ENCODE measurements at places on chromosomes 13 and 19. TPM values are rescaled to one million over a fixed set of nuclear protein-coding genes. Genes with fewer than 3 reads are reported as not detected.
A peak's percentile ranks its signal among the peaks of the same experiment; 100 is the strongest.

The LYPD3 gene
- total RNA-seq, result 4.1 TPM

The PCDH9 gene
- total RNA-seq, result 0.77 TPM

The GMIP gene
- 18.1 TPM for total RNA-seq

The NPAS1 gene
- 9.0 TPM for total RNA-seq

The SIGLEC12 gene
- not detected for total RNA-seq

The RGL3 gene
- 40.9 TPM for total RNA-seq

The IL17D gene
- total RNA-seq, result 0.56 TPM

DNA sequence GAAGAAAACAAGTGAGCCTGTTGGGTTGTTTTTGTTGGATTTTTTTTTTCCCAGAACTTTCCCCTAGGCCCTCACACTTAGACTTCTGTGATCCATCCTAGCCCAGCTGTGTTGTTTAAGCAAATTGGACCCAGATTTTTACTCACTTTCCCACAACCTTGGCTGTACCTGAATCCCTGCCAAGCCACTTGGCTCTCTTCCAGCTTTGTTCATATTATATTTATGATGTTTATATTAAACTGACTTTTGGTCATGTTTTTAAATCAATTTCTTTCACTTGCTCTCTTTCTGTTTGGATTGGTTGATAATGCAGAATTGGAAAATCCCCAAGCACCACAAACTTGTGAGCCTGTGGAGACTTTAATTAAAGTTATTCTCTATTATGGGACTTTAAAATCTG, 16.6 kb downstream of the OLFM4 start:
- DNase-seq, result no peak

GRCh38 chr13:33340631-33341030, 55.1 kb upstream of the STARD13 start:
- no peak for DNase-seq

- DNase-seq, result peak; percentile 76
Observed at GRCh38 chr13:106534639-106535551, 567 bp downstream of the EFNB2 start.

- peak; percentile 57 for DNase-seq
Observed at GRCh38 chr19:46133101-46133627, 8.7 kb upstream of the IGFL3 start.

DNA sequence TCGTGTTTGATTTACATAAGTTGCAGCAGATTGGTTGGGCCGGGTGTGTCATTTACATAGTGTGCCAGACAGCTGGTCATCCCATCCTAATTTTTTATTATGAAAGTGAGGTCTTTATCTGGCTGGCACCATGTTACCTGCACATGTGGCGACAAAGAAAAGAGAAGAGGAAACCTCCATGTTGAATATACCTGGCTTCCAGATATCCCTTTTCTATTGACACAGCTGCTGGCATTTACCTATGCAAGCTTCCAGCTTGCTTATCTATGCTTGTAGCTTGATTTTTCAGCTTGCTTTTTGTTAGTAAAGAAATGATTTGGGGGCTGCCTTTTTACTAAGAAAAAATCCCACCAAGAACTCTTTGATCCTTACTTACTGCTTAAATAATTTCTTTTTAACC, 681.3 kb upstream of the SLITRK1 start:
- no peak for DNase-seq

- no peak for DNase-seq
Observed at GRCh38 chr13:98429977-98430736, 146.8 kb downstream of the STK24 start.

DNA sequence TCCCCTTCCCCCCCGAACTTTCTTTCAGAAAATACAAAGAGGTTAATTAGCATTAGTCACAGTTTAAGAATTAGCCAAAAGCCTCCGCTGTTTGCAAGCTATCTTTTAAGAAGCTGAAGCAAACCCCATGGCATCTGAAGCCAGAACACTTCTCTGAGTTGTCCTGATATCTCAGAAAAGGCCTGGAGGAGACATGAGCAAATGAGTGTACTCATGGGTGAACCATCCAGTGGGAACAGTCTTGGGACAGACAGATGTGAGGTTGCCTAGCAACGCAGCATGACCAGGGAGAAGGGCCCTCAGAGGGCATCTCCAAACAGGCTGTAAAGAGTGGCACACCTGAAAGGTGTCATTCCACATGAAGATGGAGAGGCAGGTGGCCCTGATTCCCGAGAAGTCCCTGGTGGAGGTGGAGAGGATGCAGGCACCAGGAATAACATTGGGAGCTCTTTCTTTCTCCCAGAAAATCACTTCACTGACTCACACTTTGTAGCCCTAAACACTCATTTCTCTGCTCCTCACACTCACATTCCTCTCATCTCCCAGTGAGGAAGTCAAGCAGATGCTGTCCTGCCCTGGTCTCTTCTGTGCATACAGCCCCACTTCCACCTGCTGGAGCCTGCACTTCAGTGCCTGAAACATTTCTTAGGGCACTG, 87.0 kb upstream of the TSHZ3 start:
- peak; percentile 24 for DNase-seq

GRCh38 chr19:55457683-55458457, 3.6 kb downstream of the ISOC2 start:
- no peak for DNase-seq

DNA sequence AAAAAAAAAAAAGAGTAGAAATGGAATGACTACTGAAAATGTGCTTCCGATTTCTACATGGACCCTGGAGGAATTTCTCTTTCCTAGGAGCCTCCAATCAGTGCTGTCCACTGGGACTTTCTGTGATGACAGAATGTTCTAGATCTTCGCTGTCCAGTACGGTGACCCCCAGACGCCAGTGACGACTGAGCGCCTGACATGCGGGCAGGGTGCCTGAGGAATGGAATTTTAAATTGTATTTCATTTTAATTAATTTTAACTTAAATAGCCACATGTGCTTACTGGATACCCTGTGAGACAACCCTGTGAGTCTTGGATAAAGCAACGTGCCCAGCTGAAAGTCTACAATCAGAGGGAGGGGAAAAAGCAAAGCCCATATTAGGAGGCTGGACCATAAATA, 4.1 kb upstream of the TLE6 start:
- DNase-seq, result no peak

DNA sequence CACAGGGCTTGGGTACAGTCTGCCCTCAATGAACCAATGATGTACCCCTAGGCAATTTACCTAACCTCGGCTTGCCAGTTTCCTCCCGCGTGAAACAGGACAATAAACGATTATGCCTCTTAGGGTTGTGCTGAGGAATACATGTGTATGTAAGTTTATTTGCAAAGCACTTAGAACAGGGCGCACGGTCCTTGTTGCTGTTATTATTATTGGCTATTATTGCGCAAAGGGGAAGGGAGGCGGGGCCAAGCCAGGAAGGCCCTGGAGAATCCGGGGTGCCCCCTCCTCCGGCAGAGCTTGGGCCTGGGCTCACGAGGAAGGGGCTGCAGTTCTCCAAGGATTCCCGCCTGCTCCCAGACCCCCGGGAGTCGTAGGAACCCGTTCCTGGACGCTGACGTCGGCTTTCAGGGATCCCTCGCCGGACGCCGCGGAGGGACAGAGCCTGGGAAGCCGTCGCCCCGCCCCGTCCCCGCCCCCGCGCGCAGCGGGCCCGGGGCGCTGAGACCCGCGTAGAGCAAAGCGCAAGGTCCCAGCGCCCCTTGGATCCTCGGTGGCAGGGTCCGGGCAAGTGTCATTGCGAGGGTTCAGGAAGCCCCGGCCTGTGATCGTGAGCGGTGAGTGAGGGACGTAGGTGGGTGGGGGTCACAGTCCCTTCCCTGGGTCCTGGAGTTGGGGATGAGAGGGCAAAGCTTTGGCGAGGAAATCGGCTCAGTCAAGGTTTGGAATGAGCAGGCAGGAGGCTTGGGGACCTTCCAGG, at the start of gene TMEM91:
TSS of gene TMEM91 (plus strand) at position 293 of the 757 bp plus-strand sequence. CDS start 1,777 bp downstream, outside the sequence.
- DNase-seq, result peak; percentile 85

- DNase-seq, result no peak
Observed at GRCh38 chr13:43227721-43228120, 204.3 kb downstream of the DNAJC15 start.

DNA sequence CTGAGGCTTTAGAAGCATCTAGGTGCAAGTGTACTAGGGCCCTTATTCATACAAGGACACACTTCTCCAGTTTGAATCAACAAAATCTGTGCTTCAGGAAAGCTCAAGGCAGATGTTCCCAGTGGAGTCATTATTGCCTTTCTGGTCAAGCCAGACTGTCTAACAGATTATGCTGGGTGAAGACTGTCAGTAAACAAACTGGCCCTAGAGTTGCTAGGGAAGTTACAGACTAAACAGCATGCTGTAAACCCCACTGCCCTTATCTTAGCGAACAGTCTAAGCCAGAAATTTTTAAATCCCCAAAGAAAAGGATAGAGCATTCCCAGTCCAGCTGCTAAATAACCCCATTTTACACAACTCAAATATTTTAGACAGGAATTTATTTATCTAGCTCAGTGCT, 1701.3 kb upstream of the PRR20A start:
- DNase-seq, result no peak

DNA sequence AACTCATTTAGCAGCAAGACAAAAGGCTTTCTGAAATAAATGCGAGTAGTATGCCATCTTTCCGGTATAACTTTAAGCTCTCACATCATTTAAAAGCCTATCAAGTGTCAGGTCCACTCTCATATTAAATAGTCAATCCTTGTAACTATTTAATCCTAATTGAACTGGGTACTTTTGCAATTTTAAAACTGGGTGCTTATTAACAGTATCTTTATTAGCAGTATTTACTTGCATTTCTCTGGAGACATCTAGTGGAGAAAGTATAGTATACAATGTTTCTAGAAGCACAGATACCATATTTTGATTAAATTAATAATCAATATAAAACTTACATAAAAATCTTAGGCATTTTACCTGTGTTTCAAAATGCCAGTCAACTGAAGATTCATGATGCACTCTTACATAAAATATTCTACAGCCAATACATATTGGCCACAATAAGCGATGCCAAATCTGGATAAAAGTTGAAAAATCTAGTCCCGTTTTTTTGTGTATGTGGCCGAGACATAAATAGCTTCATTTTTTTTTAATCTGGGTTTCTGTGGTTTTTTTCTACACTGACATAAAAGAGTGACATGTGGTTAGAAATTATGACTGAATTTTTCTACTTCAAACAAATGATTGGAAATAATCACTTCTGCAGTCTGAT, 4.3 kb upstream of the POSTN start:
- DNase-seq, result no peak

GRCh38 chr19:3463714-3464586, 16.4 kb downstream of the SMIM24 start:
- DNase-seq, result peak; percentile 67

DNA sequence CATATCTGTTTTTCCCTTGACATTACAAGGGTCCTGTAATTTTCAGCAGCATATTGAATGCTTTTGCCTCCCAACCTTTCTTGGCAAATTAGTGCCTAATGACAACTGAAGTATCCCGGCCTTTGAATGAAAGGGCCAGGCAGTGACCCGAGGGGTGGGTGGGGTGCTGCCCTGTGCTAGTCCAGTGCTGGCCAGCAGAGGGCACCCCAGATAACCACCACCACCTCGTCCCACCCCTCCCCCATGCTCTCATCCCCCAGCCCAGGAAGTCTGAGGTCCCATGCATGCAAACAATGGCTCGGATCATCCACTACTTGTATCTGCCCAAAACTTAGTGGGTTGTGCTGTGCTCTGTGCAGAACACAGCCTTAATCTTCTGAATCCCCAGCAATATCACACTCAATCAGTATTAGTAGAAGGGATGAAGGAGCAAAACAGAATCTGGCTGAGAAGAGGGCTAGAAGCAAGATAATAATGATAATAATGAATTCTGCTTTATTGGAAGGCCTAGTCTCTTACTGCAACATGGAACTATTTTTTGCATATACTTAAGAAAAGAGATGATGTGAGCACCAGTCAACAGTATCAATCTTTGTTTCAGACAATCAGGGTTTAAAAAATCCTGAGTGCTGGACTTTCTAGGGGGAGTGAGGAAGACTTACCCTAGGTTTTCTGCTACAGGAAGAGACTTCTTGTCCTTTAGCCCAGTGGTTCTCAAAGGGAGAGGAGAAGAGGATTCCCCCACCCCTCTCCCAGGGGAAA, 3.8 kb downstream of the ATP12A start:
- DNase-seq, result no peak

GRCh38 chr13:40583738-40584137, 82.7 kb downstream of the FOXO1 start:
- no peak for DNase-seq

- DNase-seq, result no peak
Observed at GRCh38 chr19:31875591-31875990, 469.8 kb upstream of the ZNF507 start.

DNA sequence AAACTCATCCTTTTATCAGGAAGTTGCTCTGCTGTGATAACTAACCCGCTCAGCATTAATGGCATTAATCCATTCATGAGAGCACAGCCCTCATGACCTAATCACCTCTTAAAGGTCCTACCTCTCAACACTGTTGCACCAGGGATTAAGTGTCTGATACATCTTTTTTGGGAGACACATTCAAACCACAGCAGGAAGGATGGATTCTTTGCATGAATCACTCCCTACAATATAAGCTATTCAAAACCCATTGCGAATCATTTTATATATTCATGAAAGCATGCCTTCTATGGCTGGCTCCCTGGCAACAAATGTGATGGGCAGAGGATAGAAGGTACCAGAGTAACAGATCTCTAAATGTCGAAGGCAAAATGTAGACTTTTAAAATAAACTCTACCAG, 27.6 kb downstream of the ARL11 start:
- DNase-seq, result no peak

- no peak for DNase-seq
Observed at GRCh38 chr19:45505151-45505995, 1.9 kb upstream of the VASP start.

DNA sequence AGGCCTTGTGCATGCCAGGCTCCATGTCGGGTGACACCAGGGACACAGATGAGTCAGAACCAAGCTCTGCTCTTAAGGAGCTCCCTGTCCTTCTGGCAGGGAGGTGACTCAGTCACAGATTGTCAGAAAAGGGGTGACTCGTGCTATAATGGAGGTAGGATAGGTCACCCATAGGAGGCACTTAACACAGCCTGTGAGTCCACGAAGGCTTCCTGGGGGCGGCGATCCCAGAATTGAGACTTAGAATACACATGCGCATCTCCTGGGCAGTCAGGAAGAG, 19.6 kb downstream of the FUZ start:
- DNase-seq, result no peak

GRCh38 chr19:19170873-19171672, 1.0 kb upstream of the MEF2B start:
- no peak for DNase-seq

GRCh38 chr13:91169321-91170050, 178.0 kb upstream of the MIR17HG start:
- no peak for DNase-seq
